GM10248 (cell line): ENCODE measurements at places on chromosomes 4 and X.

DNA sequence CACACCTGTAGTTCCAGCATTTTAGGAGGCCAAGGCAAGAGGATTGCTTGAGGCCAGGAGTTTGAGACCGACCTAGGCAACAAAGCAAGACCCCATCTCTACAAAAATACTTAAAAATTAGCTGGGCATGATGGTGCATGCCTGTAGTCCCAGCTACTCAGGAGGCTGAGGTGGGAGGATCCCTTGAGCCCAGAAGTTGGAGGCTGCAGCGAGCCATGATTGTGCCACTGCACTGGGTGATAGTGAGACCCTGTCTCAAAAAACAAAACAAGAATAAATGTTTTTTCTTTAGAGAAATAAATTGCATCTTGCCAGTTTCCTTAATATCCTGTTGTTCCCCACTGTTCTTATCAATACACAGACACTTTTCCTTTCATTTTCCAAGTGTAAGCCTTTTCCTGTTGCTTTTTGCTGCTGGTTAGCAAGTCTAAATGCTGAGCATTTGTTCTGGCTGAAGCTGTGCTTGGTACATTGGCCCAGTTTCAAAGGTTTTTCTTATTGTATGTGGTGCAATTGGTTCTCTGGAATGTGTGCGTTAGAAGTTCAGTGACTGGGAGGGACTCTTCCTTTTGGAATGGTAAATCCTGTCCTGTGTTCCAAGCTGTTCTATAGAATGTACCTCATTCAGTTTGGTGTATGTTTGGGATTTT lies 98.2 kb downstream of the AFF1 start:
- no peak for DNase-seq

GRCh38 chrX:10923466-10923865 lies 187.7 kb upstream of the HCCS start:
- no peak for DNase-seq

- no peak for DNase-seq
Measured at GRCh38 chr4:184406958-184407391, 67.4 kb downstream of the IRF2 start.

- no peak for DNase-seq
Measured at GRCh38 chrX:16852617-16853179, 17.5 kb downstream of the RBBP7 start.

DNA sequence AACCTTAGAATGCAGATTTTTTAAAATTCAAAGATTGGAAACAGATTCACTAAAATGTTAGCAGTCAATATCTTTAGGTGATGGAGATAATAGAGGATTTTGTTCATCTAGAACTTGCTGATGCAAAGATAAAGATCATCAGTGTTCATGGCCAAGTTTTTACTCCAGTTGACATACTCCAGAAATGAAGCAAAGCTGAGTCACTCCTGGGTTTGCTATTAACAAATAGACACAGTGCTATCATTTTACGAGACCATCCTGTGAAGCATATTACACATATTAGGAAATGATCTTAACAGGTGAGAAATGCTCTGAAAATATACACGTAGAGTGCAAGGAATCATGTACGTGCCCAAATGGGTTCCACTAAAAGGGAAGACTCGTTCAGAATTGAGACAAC lies 170.6 kb upstream of the FAM9B start:
- no peak for DNase-seq

DNA sequence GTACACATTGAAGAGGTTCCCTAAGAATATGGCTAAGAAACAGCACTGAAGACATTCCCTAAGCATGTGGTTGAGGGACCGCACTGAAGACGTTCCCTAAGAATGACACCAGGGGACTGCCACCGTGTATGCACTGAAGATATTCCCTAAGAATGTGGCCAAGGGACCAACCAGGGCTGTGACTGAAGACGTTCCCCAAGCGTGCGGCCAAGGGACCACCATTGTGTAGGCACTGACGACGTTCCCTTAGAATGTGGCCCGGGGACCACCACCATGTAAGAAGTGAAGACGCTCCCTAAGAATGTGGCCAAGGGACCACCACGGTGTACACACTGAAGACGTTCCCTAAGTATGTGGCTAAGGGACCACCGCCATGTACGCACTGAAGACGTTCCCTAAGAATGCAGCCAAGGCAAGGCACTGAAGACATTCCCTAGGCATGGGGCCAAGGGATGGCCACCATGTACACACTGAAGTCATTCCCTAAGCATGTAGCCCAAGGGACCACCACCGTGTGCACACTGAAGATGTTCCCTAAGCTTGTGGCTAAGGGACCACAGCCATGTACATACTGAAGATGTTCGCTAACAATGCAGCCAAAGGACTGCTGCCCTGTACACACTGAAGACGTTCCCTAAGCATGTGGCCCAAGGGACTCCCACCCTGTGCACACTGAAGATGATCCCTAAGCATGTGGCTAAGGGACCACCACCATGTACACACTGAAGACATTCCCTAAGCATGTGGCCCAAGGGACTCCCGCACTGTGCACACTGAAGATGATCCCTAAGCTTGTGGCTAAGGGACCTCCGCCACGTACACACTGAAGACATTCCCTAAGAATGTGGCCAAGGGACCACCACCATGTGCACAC lies 22.0 kb downstream of the DHRSX start:
- DNase-seq, result no peak

DNA sequence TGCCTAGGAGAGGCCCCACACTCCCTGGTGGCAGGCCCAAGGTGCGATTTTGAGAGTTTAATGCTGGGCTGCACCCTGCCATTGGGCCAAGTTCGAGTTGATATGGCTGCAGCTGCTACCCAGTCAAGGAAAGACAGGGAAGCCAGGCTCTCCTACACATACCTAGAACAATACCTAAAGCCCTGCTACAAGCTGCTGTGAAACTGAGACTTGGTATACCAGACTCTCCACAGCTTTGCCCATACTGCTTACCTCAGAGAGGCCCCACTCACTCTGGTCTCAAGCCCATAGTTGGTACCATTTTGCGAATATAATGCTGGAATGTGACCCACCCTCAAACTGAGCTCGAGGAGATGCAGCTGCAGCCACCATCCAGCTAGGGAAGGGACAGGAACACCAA lies 147.7 kb upstream of the MAGEB2 start:
- DNase-seq, result no peak

GRCh38 chr4:178241601-178242118 lies 799.4 kb upstream of the AGA start:
- no peak for DNase-seq

- no peak for DNase-seq
Measured at GRCh38 chrX:20067709-20068561, 48.8 kb downstream of the MAP7D2 start.

DNA sequence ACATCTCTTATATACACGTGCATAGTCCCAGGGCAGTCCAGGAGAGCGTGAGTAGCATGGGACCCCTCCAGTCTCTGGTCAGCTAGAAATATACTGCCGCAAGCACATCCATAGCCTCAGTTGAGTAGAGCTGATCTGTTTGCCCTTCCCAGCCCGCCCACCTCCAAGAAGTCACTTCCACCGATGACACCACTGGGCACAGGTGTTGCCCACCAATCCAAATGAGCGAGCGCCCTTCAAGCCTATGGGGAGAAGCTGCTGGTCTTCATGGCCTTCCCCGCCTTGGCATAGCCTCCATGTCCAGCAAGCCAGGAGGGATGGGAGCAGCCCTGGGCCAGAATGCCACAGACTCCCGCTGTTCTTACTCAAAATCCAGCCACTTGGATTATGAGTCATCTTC lies 10.2 kb downstream of the DUSP9 start:
- no peak for DNase-seq

DNA sequence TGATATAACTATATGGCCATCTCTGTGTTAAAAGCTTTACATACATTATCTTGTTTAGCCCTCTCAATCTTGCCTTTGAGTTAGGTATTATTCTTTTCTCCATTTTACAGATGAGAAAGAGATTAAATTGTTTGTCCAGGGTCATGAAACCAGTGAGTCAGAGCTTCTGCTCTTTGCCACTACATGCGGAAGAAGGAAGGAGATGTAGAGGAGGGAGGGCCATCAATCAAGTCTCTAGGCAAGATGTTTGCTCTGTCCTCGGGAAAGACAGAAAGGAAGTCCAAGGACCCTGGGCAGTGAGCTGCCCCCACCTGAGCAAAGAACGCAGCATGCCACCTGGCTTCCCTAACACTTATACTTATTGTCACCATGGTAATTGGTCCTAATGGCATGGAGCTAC lies 133.7 kb upstream of the IL1RAPL2 start:
- DNase-seq, result no peak

DNA sequence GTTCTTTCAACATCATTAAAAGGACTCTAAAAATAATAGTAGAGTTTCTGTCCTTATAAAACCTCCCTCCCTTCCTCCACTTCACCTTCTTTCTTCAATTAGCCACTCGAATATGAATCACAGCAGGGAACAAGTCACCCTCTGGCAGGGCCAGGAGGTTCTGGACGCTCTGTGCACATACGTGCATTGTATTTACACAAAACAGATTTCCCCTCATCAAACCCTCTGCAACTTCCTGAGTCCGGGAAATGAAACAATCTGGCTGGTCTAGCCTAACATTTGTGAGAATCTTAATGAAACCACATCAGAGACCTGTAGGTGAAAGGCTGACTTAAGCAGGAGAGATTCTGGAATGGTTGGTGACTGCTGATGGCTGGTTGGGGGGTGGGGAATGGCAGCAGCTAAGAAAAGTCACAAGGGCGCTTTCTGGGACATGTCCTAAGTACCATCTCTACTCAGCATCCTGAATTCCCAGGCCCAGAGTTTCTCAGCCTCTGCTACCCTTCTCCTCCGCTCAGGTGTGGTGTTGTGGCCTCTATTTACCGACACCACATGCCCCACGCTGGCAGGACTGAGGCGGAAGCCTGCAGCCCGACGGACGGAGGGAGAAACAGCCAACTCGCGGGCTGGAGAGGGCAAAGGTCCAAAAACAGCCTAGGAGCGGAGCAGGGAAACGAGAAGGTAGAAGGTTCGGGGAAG lies 1.0 kb downstream of the ZDHHC9 start:
- DNase-seq, result no peak
